ENCODE measurements at places on chromosomes 6 and 20.

DNA sequence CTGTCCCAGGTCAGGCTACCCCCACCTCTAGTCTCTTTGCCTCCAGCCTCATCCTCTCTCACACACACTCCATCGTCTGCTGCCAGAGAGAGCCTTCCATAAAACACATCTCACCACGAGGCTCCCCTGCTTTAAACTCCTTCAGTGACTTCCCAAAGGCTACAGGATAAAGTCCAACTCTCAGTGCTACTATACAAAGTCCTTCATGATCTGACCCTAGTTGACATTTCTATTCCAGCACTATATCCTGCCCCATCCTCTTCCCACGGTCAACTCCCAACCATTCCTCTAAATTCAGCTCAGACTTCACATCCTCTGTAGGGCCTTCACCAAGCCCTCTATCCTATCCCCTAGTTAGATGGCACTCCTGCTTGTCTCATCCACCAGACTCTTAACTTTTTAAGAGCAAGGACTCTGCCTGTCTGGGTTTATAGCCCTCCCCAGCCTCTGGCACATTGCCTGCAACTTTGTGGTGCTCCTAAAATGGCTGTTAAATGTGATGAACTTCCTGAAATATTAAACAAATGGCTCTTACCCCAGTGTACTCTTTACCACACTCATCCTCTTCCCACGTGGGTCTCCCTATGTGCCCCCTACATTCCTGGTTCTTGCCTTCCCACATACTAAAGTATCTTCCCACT lies 36.1 kb downstream of the KIF16B start:
- DNase-seq = no peak

DNA sequence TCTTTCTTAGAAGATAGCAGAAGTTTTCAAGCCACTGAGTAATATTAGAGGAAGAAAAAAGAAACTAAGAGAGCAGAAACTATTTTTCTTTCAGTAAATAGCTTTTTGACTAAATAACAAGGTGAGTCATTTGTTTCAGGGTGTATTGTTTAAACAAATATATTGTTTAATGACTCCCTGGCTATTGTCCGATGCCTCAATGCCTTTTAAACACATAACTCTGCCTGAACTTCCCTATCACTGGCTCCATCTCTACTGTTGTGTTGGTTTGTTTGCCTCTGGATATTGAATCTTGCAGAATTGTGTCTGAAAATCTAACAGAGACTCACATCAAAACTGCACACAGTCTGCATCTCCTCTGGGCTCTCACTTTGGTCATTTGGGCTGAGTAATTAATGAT lies 19.6 kb upstream of the CLIC5 start:
- no peak for DNase-seq

DNA sequence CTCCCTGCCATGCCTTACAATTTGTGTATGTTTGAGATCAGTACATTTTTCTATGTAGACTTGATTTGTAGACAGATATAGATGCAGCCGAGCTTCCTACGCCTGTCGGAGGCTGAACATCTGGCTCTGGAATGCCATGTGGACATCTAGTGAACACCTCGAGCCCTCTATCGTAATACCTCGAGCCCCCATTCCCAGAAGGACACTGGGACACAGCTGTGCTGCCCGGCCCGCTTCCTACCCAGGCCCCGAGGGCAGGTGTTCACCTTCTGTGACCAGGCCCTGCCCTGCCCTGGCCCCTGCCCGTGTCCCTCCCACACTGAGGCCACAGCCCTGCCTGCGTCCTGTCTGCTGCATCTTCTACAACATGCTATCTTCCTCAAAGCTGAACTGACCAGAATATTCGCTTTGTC lies 12.9 kb downstream of the RPS6KA2 start:
- no peak for DNase-seq

GRCh38 chr6:129543981-129544380 lies 166.0 kb downstream of the ARHGAP18 start:
- peak; percentile 24 for DNase-seq

- peak; percentile 41 for DNase-seq
Measured at GRCh38 chr6:70310063-70310694, 7.3 kb upstream of the COL9A1 start.

DNA sequence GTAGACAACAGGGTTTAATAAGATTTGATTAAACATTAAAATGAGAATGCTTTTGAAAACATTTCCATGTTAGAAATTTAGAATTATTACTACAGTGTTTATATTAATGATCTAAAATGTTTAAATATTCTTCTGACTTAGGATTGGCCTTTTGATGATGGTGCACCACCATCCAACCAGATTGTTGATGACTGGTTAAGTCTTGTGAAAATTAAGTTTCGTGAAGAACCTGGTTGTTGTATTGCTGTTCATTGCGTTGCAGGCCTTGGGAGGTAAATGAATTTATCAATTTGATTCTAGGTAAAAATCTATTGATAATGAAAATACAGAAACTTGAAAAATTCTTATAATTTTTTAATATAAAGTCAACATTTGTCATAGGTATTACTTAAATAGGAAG lies 6.5 kb downstream of the LOC128125822 start:
- no peak for DNase-seq

- DNase-seq = no peak
Measured at GRCh38 chr6:124887872-124888580, 74.2 kb upstream of the RNF217 start.

GRCh38 chr20:53077373-53078205 lies 105.4 kb downstream of the TSHZ2 start:
- DNase-seq = no peak

GRCh38 chr6:153449279-153449678 lies 318.2 kb upstream of the RGS17 start:
- peak; percentile 51 for DNase-seq

DNA sequence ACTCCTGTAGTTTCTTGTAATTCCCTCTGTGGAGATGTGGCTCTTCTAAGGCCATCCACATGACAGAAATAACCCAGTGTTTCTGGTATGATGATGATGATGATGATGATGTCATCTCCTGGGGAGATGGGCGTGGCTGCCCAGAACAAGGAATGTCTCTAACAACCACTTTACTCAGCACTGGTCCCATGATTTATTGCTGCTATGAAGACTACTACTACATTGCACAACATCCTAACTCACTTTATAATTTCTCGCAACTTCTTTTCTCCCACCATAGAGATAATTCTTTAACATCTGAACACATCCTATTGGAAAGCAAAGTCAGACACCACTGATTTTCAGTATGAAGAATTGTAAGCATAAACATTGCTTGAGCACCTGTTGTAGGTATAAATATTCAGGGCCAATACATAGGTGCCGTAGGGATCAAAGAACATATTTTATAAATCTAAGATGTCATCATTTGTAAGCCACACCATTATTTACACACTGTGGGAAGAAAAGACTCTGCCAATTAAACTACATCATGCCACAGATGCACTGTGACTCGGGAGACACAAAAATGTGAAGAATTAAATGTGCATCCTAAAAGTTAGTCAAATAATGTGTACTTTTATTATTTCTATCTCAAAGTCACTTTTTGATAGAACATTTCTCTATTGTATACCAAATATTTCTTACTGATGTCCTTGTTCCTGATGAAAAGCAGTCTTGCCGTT lies 6.4 kb downstream of the TPMT start:
- DNase-seq = peak; percentile 91

- no peak for DNase-seq
Measured at GRCh38 chr20:56422824-56423189, 10.7 kb downstream of the CASS4 start.

DNA sequence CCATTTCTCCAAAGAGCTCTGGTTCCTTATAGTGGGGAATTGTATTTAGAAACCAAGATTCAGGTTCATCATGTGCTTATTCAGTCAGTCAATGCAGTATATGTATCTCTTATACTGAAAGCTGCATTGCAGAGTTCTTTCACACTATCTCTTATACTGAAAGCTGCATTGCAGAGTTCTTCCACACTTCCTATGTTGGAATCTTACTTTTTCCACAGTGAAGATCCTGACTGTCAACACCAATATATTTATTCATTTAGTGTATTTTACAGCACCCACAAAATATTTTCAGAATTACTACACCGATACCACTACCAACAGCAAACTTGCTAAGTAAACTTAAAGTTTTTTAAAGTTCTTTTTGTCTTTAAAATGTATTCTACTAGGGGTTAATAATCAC lies 349.3 kb upstream of the MMS22L start:
- no peak for DNase-seq

- DNase-seq = no peak
Measured at GRCh38 chr20:10344953-10345352, 89.1 kb downstream of the MKKS start.

GRCh38 chr6:46677314-46677654 lies 10.4 kb upstream of the TDRD6 start:
- no peak for DNase-seq

GRCh38 chr20:46994341-46994740 lies 99.7 kb downstream of the EYA2 start:
- no peak for DNase-seq

DNA sequence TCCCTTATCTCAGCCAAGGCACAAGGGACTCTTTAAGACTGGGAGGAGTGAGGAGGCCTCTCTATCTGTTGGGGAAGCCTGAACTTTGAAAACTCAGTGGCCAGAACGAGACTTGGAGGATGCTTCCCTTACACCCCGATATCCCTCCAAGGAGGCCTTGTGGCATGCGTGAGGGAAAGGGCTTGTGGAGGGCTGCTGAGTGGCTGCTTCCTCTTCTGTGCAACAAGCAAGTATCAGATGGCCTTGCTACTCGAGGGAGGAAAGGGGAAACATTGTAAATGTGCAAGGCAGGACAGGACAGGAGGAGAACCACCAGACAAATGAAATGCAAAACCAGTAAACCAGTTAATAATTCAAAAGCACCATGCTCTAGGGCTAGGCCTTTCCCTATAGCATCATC lies 306.5 kb upstream of the MAP3K7 start:
- no peak for DNase-seq

- no peak for DNase-seq
Measured at GRCh38 chr6:149031201-149031858, 284.5 kb downstream of the UST start.

GRCh38 chr6:20024316-20024673 lies 187.1 kb downstream of the ID4 start:
- no peak for DNase-seq

- DNase-seq = no peak
Measured at GRCh38 chr20:41173791-41174341, 36.5 kb downstream of the PLCG1 start.

DNA sequence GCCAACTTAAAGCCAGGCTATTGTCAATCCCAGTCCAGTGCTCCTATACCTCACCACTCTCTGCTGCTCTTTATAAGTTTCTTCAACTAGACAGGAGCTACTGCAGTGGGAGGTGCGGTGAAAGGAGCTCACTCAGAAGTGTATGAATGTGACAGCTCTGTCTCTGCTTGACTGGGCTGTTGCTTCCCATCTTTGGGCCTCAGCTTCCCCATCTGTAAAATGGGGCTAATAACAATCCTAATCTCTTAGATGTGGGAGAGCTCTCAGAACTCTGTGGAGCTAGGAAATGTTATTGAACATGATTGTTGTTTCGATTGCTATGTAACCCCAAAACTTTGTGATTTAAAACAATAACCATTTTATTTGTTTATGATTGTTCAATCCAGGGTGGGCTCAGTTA lies 8.4 kb upstream of the RALY start:
- DNase-seq = no peak

DNA sequence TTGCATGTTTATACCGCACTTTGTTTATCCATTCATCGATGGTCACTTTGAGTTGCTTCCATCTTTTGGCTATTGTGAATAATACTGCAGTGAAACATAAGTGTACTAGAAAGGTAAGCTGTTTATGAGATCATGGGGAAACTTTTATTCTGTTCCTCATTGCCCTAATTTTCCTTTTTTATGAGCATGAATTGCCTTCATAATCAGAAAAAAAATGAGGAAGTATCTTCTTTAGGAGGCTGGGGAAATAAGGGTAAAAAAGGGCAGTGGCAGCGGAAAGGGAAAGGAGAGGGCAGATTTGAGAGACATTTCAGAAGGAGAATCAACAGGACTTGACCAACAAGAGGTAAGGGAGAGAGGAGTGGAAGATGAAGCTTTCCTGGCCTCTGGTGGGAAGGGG lies 14.3 kb upstream of the SERINC3 start:
- DNase-seq = no peak

DNA sequence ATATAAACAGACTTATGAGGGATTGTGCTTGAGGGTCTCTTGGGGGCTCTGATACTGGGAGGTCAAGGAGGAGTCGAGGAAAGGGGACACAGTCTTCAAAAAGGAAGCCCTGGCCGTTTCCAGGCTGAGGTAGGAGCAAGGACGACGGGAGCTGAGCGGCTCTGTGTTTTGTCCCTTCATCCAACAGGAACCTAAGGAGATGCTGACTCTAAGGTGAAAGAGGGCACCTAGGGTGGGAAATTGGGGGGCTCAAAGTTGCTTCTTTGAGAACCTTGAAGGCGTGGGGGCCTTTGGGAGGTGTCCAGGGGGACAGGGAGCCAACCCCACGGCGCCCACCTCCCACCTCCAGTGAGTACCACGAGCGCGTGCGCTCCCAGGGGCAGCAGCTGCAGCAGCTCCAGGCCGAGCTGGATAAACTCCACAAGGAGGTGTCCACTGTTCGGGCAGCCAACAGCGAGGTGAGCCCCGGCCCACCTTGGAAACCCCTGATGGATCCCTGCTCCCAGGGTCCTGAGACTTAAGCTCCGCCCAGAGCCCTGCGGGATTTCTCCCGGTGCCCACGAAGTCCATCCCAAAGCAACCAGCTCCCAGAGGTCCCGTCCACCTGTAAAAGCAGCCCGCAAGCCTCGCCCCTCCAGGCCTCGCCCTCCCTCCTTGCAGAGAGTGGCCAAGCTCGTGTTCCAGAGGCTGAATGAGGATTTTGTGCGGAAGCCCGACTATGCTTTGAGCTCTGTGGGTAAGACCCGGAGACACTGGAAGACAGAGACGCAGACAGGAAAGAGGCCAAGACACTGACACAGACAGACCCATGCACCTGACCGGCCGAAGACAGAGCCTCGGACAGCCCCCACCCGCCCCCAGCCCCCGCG lies 2.9 kb downstream of the SPAG4 start:
- DNase-seq = peak; percentile 18

GRCh38 chr6:110537208-110538123 lies 61.1 kb upstream of the SLC22A16 start:
- DNase-seq = peak; percentile 96

- DNase-seq = no peak
Measured at GRCh38 chr20:53599044-53599362, 5.4 kb upstream of the ZNF217 start.

GRCh38 chr20:9236458-9236857 lies 167.6 kb downstream of the PLCB4 start:
- DNase-seq = no peak

- no peak for DNase-seq
Measured at GRCh38 chr20:2663364-2663886, 591 bp downstream of the IDH3B start.
